ENCODE measurements at places on chromosomes 2 and 18.
A peak's percentile ranks its signal among the peaks of the same experiment; 100 is the strongest.

DNA sequence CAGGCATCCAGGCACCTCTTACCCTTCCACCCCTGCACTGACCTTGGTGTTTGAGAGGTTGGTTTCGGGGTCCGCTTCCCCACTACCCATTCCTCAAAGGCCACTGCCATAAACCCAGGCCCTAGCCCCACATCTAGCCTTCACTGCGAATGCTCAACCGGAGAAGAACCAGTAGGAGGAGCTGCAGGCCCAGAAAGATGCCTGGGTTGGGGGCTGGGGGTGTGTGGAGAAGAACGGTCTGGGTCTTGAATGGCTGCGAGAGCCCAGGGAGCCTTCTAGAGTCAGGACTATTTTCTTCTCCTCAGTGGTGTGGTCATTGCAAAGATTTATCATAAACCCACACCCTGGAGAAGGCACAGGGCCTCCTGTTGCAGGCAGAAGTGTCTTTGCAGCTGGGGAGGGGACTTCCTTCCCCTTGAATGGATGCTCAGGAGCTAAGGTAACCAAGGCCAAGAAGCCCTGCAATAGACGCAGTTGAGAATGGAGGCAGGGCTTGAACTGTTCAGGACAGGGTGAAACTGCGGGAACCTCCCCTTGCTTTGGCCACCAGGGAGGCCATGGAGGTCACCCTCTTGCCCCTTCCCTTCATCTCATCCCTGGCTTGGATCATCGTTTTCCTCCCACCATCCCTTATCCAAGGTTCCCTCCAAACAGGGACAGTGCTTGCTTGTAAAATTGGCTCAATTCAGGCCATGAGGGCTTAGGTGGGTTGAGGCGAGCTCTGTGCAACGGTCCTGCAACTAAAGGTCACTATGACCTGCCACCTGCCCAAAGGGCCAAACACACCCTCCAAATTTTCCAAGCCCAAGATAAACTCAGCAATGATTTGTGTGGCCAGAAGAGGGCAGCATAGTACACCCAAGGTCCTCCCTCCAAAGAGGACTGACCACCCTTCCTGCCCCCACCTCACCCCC is 20.9 kb downstream of the THNSL2 start:
- peak; percentile 37 for DNase-seq

DNA sequence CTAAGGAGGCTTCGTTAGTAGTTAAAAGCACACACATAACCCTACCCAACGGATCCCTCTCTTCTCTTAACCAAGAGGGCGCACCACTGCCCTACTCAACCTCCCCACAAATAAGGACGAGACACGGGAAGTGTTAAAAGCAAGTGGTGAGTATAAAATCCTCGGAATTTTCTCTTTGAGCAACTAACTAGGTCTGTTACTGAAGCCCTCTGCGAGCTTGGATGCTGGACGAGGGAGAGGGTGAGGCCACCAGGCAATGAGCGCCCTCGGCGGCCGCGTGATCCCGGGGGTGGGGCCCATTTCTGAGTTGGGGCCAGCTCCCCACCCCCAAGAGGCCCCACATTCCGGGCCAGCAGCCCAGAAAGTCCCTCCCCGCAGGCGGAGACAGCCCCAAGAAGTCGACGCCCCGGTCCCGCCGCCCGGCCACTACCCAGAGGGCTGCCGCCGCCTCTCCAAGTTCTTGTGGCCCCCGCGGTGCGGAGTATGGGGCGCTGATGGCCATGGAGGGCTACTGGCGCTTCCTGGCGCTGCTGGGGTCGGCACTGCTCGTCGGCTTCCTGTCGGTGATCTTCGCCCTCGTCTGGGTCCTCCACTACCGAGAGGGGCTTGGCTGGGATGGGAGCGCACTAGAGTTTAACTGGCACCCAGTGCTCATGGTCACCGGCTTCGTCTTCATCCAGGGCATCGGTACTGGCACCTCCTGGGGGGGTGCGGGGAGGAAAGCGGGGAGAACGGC is at the start of gene CYBRD1:
TSS of gene CYBRD1 (plus strand) at position 423 of the 736 bp plus-strand sequence. CDS start at position 495, 72 bp downstream.
- DNase-seq = peak; percentile 1

- DNase-seq = no peak
These were observed 94.1 kb downstream of the ANKRD44 start for GRCh38 chr2:197216361-197216979.

DNA sequence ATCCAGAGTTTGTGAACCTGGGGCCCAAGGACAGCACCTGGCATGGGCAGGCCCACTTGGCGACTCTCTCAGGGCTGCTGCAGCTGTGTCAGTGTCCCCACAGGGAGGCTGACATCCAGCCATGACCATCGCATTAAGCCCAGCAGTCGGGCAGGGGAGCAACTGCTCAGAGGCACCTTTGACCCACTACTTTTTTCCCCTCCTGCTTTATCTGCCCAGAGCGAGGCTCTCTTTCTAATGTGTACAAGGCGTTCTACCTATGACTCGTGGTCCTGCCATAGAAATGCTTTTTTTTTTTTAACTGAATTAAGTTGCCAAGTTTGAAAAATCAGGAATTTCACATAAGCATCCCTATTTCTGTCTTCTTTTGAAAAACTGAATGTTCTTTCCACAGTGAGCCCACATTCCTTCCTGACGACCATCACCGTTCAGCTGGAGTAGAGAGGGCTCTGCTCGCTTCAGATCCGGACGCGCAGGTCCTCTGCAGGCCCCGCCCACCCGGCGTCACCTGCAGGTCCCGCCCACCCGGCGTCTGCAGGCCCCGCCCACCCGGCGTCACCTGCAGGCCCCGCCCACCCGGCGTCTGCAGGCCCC is 403 bp upstream of the CLUL1 start:
- DNase-seq = peak; percentile 78

- DNase-seq = no peak
These were observed 44.0 kb downstream of the ITGB6 start for GRCh38 chr2:160156100-160156499.

GRCh38 chr2:68374184-68374583 is 9.1 kb downstream of the PLEK start:
- DNase-seq = no peak

DNA sequence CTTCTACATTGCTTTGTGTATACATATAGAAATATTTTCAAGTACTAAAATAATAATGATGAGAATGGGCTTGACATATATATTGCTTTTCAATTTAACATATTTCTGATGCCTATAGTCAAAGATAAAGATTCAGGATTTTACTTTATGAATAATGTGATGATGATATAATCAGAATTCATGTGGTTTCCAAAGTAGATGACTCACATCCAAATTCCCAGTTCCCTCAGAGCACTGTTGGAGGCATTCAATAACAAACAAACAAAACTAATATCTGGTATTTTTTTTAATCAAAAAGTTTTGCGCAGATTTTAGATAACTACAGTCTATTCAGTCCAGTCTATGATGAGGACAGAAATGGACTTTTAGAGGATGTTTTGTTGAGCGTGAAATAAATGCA is 2094.5 kb upstream of the CELF4 start:
- DNase-seq = no peak

DNA sequence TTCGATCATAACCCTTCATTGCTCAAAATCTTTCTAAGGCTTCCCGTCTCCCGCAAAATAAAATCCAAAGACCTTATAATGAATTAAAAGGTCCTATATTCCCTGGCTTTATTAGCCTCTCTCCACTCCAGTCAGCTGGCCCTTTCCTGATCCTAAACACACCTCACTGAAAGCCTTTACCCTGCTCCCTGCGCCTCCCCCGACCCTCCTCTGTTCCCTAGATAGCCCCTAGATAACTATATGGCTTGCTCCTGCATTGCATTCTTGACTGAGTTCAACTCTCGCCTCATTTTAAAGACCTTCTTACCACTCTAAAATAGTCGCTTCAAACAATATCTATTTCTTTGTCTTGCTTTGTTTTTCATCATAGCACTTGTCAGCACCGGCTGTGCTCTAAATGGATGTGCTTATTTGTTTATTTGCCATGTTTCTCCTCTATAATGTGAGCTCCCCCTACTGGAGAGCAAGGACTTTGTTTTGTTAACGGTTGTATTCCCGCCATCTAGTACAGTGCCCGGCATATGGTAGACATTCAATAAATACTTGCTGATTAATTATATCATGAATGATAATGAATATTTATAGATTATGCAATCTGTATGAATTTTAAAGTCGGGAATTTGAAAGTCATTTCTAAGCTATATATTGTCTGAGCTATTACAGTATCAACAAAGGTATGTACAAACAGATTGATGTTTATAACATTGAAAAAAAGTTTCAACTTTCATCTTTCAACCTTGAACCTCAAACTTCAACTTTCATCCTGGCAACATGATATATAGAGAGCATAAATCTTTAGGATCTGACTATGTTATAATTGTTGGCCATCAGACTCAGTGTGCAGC is 32.4 kb upstream of the VIT start:
- peak; percentile 49 for DNase-seq

DNA sequence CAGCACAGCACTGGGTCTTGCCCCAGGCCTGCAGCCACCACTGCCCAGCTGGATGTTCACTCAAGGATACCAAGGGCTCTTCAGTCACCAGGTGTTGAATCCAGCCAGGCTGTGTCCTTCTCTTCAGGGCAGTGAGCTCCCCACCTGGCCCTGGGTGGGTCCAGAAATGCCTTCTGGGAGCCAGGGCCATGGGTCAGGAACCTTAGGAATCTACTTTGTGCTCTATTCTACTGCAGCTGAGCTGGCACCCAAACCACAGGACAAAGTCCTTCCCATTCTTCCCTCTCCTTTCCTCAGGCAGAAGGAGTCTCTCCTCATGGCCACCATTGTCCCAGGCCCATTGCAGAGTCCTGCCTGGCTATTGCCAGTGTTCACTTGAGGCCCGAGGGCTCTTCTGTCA is 13.0 kb downstream of the STRADB start:
- DNase-seq = no peak

DNA sequence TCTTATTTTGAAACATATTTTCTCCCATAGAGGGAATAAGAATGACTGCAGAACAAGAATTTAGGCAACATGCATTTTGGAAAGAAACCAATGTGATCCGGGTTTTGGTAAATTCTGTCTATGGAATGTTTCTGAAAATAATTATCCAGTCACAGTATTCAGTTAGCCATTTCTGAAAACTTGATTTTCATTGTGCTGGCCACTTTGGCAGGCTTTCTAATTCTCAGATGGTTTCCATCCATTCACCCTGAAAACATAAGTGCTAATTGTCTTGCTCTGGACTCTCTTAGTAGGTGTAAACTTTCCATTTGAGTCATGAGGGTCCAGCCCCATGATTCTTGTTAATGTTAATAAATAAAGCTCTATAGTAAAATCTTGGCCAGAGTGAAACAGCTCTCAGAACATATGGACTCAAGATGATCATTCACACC is 176.5 kb downstream of the RBM43 start:
- DNase-seq = no peak

- DNase-seq = peak; percentile 97
These were observed 12.2 kb upstream of the KIF1A start for GRCh38 chr2:240832205-240832727.

GRCh38 chr2:132522901-132523300 is 106.3 kb downstream of the GPR39 start:
- no peak for DNase-seq

DNA sequence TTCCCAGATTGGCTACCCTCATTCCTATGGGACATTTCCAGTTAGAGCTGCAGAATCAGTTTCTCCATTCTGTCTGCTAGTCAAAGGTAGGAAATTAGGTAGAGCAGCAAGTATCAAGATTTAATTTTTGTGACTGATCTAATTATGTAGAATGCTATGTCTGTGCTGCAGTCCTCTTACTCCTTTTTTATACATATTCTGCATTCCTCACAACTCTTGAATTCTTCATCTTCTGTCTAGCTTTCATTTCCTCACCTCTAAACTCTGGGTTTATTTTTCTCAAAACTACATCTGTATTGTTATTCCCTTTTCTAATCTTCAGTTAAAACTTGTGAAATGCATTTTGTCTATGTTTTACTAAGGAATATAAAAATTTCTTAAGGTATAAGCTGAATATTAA is 8.6 kb downstream of the SGO2 start:
- DNase-seq = no peak

DNA sequence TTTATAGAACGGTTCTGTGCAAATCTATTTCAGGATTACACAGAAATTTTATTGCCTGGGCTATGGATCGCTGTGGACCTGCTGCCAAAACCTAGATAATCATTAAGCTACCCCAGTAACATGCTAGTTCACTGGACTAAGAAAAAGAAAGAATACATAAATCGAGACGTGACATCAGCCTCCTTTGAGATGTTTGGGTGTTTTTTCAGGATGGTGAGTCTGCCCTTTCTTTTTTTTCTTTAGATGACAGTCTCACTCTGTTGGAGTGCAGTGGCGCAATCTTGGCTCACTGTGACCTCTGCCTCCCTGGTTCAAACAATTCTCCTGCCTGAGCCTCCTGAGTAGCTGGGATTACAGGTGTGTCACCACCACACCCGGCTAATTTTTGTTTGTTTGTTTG is 52.0 kb downstream of the FHOD3 start:
- no peak for DNase-seq

DNA sequence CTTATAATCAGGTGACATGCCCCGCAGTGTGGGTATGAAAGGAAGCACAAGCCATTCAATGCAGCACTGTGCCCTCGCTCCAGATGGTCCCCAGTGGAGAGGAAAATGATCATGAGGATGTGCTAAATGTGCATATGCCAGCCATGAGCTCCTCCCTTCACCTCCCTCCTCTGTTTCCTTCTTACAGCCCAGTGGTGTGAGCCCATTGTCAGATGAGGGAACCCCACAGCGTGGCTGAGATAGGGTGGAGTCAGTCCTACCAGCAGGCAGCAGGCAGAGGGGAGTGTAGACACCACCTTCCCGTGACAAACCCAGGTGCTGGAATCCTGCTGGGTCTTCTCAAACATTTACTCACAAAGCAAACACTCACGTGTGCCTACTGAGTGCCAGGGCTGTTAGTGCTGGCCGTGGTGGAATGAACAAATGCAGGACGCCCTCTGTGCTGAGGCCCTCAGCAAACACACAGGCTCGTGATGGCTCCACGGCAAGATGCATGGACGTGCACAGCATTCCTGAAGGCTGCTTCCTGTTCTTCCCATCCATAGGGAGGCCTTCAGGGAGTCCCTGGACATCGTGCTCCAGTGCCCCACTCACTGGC is 181.7 kb upstream of the TPO start:
- DNase-seq = peak; percentile 61

DNA sequence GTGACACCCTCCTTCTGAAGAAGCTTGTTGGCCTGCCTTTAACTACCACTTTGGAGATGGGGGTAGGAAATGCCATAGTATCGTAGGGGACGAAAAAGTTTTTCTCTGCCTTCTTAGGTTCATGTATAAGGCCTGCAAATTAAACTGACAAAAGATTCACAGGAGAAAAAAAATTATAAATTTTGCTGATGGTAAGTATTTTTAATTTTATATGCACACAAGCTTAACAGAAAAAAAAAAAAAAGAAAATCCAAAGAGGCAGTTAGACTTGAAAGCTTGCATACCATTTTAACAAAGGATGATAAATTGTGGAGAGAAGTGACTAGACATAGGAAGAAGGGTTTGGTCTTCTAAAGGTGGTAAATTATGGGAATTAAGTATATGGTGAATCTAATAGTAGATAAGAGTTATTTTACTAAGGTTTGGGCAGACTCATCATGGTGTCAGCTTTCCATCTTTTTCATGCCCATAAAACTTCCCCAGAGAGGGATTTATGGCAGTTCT is 62.5 kb upstream of the B3GNT2 start:
- DNase-seq = no peak

DNA sequence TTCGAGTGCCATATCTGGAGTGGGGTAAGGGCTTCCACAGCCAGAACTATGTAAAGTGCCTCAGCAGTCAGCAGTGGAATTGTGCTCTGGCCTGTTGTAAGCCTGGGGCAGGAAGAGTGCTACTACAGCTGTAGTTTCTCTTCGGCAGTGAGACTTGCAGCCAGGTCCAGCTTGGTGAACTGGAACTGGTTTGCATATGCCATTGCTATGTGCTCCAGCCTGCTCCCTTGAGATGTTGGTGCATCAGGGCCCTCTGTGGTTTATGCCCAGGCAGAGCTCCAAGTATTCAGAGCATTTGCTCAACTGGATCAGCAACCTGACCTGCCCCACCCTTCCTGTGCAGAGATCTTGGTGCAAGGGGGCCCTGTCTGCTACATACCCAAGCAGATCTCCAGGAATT is 47.8 kb downstream of the ZNF804A start:
- no peak for DNase-seq

Measured in NCI-H1417 (cell line).